ENCODE measurements at places on chromosomes 2 and 18.

- no peak for DNase-seq
Measured at GRCh38 chr2:30273574-30273929, 42.2 kb downstream of the LBH start.

GRCh38 chr2:10934979-10935350, 23.2 kb downstream of the KCNF1 start:
- DNase-seq = no peak

DNA sequence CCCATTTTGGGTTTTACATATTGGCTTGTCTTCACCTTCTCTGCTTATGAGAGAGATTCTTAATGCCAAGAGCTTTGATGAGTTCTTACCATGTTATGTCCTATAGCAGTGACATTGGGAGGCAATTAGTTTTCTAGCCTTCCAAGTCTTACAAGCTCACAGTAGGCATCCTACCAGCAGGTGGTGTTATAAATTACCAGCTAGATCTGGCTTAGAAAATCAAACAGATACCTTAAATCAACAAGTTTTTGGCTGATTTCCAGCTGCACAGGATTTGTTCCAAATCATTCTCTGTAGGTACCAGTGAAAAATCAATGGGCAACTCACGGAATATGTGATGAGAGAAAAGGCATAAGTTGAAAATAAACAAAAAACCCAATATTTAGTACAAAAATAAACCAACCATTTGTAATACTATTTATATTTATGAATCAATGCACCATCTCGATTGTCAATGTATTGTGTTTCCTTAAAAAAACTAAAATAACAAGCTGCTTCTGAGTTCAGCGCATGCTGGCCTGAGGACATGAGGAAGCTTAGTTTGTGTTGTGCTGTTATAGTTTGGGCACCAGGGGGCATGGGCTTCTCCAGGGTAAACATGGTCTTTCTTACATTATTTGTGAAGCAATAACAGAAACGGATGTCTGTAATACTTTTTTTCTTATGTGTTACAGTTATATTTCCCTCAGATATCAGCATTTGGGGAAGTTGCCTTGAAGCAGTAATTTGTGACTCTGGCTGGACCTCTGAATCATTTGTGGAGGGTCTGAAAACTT, 34.1 kb upstream of the NXPH2 start:
- peak; percentile 33 for DNase-seq

GRCh38 chr2:148796735-148797512, 78.1 kb upstream of the KIF5C start:
- DNase-seq = peak; percentile 19

GRCh38 chr2:101341901-101342624, 33.6 kb upstream of the RNF149 start:
- peak; percentile 62 for DNase-seq

- DNase-seq = no peak
Measured at GRCh38 chr2:46970334-46971288, 55.0 kb upstream of the MCFD2 start.

- DNase-seq = no peak
Measured at GRCh38 chr2:65129286-65129825, 550 bp downstream of the RAB1A start.

Measured in Jurkat, Clone E6-1 (cell line).